ENCODE measurements at places on chromosomes 3 and 15.

GRCh38 chr3:161851941-161852566, 355.4 kb downstream of the OTOL1 start:
- no peak for DNase-seq

DNA sequence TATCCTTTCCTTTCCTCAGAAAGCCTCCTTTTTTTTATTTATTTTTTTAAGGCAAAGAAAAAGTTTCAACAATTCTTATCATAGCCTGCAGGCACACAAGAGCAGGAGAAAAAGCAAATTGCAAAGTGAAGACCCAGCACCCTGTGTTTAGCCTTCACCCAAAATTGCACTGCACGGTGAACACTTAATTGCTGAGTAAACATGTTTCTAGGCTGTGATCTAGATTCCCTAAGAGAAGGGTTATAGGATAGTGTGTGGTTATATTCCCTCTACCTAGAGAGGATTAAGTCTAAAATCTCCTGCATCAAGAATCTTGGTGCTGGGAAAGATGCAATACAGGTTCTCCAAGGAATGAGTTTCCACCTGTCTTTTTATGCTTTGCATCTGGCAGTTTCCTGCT, 70.2 kb upstream of the BFSP2 start:
- no peak for DNase-seq

GRCh38 chr3:23728601-23729117, 77.1 kb upstream of the UBE2E1 start:
- DNase-seq = no peak

- DNase-seq = no peak
Measured at GRCh38 chr3:28947751-28948150, 333.1 kb upstream of the RBMS3 start.

- no peak for DNase-seq
Measured at GRCh38 chr3:47761046-47761445, 20.6 kb downstream of the SMARCC1 start.

DNA sequence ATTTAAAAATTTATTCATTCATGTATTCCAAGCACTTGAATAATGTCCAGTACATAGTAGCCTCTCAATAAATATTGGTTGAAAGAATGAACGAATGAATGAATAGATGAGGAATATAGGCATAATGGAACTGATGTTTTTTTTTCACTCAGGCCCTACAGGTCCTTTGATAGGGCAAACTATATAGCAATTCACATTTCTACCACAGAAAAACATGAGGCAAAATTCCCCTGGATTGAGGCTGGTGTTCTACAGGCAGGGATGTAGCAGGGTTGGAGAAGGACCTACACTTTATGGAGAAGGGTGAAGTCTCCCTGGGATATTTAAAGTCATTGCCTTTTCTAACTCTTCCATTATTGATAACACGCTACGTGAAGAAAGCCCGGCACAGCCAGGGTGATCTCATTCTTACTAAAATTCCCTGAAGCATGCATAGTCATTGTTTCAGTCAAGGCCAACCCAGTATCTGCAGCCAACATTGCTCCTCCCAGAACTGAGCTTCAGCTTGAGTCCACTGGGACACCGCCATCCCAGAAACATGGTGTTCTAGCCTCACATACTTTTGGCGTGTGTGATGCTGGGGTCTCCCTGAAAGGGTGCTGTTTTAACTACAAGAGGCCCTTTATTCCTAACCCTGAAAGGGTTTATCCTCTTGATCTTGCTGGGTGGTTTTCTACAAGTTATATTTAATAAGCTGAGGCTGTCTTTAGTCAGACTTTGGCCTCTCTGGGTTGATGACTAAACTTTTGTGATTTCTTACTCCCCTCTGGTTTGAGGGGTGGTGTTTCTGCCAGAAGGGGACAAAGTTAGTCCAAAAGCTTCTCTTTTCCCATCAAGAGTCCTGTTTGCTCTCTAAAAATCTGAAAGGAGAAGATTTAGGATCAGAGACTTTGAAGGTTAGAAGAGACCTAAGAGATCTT, 25.9 kb upstream of the FBN1 start:
- DNase-seq = no peak

DNA sequence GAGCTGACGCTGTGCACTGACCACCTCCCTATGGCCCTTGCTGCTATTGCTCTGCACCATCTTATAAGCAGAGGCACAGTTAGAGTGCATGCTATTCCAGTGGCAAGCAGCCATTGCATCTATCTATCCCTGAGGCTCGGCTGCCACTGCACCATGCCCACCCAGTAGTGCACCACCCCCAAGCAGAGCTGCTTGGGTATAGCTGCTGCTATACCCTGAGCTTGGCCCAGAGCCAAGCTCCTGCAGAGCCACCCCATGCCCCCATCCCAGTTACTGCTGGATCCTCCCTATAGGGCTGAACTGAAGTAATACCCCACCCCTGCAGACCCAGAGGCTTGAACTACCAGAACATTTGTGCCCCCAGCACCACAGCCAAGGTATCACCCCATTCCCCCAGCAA, 19.6 kb upstream of the IGSF10 start:
- DNase-seq = no peak
